ENCODE measurements at places on chromosomes 11 and 22.

GRCh38 chr22:39946126-39946502 lies 14.1 kb upstream of the TMA7B start:
- no peak for DNase-seq

DNA sequence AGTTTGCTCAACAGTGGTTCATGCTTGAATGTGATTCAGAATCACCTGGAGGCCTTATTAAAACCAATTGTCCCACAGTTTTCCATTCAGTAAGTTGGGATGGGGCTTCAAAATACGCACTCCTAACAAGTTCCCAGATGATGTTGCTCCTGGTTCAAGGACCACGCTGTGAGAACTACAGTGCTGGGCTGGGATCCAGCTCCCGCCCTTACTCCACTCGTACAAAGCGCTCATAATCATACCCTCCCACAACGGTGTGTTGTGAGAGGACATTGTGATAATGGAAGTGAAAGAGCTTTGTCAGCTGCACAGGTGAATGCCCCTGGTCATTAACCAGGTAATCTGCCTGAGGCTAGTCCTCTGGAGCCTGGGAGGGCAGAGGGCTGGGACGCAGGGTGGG lies 1.3 kb upstream of the CD82 start:
- no peak for DNase-seq

DNA sequence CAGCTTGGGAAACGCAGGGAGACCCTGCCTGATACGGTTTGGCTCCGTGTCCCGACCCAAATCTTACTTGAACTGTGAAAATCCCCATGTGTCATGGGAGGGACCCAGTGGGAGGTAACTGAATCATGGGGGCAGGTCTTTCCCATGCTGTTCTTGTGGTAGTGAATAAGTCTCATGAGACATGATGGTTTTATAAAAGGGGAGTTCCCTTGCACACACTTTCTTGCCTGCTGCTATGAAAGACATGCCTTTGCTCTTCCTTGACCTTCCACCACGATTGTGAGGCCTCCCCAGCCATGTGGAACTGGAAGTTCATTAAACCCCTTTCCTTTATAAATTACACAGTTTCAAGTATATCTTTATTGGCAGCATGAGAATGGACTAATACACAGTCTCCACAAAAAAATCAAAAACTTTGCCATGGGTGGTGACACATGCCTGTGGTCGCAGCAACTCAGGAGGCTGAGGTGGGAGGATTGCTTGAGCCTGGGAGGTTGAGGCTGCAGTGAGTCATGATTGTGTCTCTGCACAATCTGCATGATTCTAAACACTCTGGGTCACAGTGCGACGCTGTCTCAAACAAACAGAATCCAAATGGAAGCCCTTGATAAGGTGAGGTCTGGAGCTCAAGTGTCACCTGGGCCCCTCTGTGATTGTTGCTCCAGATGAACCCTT lies 34.9 kb downstream of the SYN3 start:
- peak; percentile 16 for DNase-seq

DNA sequence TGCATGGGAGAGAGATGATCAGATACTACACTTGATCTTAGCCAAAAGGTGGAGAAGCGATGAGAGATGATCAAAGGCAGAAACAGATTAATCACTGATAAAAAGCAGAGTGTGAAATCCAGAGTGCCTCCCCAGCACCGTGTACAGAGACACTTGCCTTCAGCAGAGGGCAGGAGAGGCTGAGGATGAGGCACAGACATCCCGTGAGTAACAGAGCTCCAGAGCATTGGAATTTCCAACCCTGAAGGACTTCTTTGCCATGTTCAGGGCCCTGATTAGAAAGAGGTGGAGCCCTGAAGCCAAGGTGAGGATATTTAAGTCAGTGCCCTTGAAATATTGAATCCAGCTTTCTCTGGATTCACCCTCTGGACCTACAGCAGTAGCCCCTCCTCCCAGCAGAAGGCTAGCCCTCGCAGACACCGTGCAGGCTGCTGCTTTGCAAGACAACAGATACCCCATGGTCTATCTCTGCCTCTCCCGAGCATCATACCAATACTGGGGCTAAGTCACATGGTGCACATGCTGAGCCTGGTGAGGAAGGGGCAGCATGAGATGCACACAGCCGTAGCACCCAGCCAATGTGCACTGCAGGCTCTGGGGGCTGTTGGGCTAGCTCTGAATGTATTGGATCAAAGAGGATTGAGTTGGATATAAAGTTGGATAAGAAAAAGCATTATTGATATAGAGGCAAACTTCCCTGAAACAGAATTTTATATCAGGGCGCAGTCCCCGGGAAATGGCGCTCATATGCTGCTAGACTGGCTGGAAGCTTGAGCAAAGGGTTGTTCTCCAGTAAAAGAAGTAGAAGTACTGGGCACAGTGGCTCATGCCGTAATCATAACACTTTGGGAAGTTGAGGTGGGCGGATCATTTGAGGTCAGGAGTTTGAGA lies 200.3 kb upstream of the B3GAT1 start:
- no peak for DNase-seq

- DNase-seq: no peak
These were observed 14.9 kb downstream of the SCYL1 start for GRCh38 chr11:65539744-65540289.

- no peak for DNase-seq
These were observed 17.9 kb downstream of the SEC14L3 start for GRCh38 chr22:30453731-30454510.

Data from activated T-cell treated with anti-CD3 and anti-CD28 coated beads for 24 hours (primary cell).